HT1080 (cell line): ENCODE measurements at places on chromosomes 16 and 17. TPM values are rescaled to one million over a fixed set of nuclear protein-coding genes. Genes with fewer than 3 reads are reported as not detected.

Gene CPNE7
- total RNA-seq = 0.87 TPM in 1 of 2 replicates, not detected in the other

Gene CD300H
- total RNA-seq = not detected in 2 replicates

Gene TNFRSF13B
- not detected in 2 replicates for total RNA-seq

Gene CA5A
- total RNA-seq = not detected in 2 replicates

Gene SEPTIN12
- total RNA-seq = not detected in 2 replicates

Gene CDYL2
- 7.3 and 10.3 TPM in 2 replicates for total RNA-seq

GRCh38 chr17:6648181-6648580, 3.2 kb downstream of the MED31 start:
- peak; percentile 26 for DNase-seq

- no peak for DNase-seq
Observed at GRCh38 chr17:61783556-61784304, 79.6 kb downstream of the BRIP1 start.

DNA sequence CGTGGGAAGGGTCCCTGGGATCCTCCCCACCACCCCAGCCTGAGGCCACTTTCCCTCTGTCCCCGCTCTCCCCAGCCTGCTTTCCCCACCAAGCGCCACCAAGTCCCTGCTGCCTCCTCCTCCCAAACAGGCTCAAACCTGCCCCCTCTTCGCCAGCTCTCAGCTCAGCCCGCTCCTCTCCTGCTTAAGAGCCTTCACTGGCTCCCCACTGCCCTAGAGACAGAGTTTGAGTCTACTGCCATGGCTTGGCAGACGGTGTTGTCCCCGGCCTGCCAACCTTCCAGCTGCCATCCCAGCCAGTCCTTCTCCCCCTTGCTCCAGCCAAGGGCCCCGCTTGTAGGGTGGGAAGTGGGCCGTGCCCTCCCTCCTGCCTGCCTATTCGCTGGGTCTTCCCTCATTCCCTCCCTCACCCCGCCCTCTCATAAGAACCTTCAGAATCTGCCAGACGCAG, 11.1 kb downstream of the IL4R start:
- DNase-seq = no peak

GRCh38 chr16:56987692-56988091, 1.7 kb upstream of the NLRC5 start:
- no peak for DNase-seq
